ENCODE measurements at places on chromosomes 7 and 10.

DNA sequence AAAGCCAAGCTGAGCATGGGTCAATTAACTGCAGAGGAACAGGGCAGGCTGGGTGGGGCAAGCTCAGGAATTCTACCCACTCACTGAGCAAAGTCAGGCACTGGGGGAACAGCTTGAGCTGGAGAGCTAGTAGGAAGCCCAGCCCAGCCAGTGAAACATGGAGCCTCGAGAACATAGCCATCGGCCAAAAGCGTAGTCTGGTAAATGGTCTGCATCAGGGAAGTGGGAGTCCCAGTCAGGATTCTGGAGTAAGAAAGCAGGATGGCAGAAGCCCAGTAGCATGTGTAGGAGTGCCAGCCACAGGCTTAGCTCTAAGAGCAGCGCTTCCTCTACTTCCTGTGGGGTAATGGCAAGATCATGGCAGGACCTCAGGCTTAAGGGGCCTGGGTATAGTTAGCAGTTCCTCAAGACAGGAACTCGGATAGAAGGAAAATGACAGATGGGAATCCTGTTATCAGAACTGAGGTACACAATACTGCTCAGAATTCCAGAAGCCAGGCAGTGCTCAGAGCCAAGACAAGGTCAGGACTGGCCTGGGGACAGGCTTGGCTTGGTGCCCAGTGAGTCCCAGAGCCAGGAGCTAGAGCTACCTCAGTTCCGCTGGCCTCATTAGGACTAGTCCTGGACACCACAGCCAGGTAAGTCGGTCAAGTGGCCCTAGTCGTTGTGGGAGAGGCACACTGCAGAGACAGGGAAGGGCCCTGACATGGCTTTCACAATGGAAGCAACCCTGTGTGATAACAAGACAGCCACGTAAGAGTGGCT is 65.4 kb upstream of the MXI1 start:
- DNase-seq = no peak

- peak; percentile 7 for DNase-seq
Observed at GRCh38 chr10:14564268-14564744, 210.4 kb downstream of the FAM107B start.

DNA sequence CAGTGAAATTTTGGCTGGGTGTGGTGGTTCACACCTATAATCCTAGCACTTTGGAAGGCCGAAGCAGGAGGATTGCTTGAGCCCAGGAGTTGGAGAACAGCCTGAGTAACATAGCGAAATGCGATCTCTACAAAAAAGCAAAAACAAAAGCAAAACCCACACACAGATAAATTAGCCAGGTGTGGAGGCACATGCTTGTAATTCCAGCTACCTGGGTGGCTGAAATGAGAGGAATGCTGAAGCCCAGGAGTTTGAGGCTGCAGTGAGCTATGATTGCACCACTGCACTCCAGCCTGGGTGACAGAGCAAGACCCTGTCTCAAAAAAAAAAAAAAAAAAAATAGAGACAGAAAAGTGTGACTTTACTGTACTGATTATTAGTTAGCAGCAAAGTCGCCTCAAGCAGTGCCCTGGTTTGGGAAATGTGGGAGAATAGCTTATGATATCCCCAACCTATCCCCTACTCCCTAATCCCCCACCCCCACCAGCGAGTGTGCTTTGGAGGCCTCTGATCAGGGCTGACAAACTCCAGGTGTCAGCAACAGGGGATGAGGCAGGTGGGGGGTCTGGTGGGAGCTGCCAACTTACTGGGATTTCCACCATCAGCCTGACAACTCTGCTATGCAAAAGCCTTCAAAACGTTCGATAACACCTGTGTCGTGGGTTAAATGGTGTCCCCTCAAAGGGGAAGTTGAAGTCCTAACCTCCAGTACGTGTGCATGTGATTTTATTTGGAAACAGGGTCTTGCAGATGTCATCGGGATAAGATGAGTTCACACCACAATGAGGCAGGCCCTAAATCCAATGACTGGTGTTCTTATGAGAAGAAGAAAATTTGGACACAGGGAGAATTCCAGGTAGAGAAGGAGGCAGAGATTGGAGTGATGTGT is 124.7 kb upstream of the SDK1 start:
- no peak for DNase-seq

DNA sequence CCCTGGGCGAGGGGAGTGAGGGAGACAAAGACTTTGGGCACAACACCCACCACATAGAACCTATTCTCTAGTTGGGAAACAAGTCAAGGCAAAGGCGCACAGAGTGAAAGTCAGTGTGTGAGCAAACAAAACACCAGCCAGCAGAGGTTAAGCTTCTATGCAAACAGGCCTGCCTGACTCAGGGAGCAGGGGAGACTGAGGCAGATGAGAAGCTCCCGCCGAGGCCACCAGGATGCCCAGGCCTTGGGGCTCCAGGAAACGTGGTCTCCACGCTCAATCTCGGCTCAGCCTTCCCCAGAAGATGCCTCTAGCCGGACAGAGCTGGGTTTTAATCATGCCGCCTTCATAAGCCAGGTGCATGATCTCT is 74.1 kb upstream of the KCNMA1 start:
- no peak for DNase-seq

- no peak for DNase-seq
Observed at GRCh38 chr7:72106405-72106804, 305.7 kb downstream of the CALN1 start.

DNA sequence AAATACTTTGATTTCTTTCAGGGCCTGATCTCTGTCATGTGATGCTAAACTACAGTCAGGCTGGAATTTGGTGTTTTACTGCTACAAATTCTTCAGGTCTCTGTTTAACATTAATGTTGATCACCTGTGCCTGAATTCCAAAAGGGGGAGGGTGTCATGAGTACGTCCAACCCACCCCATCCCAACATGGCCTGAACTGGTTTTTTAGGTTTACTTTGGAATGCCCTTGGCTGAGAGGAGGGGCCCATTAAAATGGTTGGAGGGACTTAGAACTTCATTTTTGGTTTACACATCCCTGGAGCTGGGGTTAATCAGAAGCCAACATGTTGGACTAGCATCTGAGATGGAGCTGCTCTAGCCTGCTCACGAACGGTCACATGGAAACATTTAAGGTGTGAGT is 60.8 kb upstream of the CFAP46 start:
- no peak for DNase-seq

GRCh38 chr10:62186999-62187675 is 81.5 kb downstream of the RTKN2 start:
- no peak for DNase-seq

GRCh38 chr7:31023877-31024276 is 28.2 kb upstream of the ADCYAP1R1 start:
- no peak for DNase-seq

GRCh38 chr7:127375631-127376030 is 16.9 kb downstream of the ZNF800 start:
- no peak for DNase-seq

DNA sequence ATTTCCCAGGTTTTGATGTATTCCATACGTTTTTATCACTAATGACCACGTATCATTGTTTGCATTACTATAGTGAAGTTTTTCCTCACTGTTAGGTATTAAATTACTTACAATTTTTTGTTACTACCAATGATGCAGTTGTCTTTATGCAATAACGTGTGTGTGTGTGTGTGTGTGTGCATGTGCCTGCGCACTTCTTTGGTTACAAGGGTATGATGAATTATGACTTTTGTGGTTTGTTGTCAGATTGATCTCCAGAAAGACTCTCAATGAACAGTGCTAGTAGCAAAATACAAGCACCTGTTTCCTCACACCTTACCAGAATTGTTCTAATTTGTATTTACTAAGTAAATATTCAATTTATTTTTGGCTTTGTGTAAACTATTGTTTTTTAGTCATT is 51.5 kb downstream of the MCMBP start:
- DNase-seq = no peak

- no peak for DNase-seq
Observed at GRCh38 chr7:92832534-92833023, 3.8 kb downstream of the CDK6 start.

DNA sequence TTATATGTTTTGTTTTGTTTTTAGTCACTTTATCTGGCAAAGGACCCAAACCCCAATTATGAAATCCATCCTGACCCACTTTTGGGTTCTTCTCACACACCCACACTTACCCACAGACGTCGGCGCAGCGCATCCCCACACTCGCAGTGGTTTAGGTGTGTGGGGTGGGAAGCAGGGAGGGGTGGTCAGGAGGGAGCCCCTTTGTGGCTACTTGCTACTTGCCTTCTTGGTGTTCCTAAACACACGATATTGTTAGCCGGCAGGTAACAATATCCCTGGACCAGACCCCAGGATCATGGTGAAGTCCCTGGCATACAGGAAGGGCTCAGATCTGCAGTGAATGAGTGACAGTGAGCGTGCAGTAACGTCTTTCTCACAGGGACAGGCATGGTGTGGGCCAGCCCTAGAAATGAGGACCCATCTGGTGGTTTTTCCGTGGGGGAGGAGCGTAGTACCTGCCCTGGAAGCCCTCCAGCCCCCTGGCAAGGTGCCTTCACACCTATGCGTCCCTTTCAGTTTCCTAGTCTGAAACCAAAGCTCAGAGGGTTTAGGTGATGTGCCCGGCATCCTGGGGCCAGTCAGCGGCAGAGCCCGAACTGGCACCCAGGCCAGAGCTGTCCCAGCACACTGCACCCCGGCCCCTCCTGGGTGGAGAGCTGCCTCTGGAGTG is 4.4 kb downstream of the SPOCK2 start:
- DNase-seq = no peak

DNA sequence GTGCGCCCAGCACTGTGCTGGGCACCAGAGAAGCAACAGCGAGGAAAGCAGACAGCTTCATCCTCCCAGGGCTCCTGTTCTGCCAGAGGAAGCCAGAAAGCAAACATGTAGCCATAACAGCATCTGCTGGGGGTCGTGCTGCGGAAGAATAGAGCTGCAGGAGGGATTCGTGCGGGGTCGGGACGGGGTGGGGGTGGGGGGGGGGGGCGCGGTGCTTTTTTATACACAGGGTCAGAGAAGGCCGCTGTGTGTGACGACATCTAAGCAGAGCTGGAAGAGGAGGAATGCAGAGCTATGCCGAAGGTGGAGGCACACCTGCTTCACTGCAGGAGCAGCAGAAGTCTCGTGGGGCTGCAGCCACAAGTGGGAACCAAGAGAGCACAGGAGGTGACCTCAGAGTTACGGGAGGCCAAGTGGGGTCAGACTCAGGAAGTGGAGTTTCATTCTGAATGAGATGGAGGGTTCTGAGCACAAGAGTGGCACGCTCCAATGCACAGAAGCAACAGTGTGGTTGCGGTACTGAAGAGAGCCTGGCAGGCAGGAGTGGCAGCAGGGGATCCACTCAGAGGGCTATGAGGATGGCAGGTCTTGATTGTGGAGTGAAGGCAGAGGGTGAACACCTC is 11.1 kb downstream of the PKD1L1 start:
- DNase-seq = no peak

GRCh38 chr10:69362471-69362954 is 54.2 kb downstream of the TACR2 start:
- no peak for DNase-seq

- DNase-seq = no peak
Observed at GRCh38 chr7:158948376-158948775, 92.0 kb downstream of the DYNC2I1 start.

GRCh38 chr7:118352867-118353453 is 128.5 kb downstream of the ANKRD7 start:
- DNase-seq = peak; percentile 42

- DNase-seq = no peak
Observed at GRCh38 chr10:4081685-4082111, 296.7 kb upstream of the KLF6 start.

- DNase-seq = no peak
Observed at GRCh38 chr10:90289037-90289436, 568.8 kb downstream of the HTR7 start.

- DNase-seq = no peak
Observed at GRCh38 chr10:6176691-6177231, 26.0 kb upstream of the PFKFB3 start.

- DNase-seq = no peak
Observed at GRCh38 chr7:84975586-84976185, 211.2 kb downstream of the SEMA3D start.

GRCh38 chr10:92832121-92832520 is 16.2 kb upstream of the EXOC6 start:
- no peak for DNase-seq

DNA sequence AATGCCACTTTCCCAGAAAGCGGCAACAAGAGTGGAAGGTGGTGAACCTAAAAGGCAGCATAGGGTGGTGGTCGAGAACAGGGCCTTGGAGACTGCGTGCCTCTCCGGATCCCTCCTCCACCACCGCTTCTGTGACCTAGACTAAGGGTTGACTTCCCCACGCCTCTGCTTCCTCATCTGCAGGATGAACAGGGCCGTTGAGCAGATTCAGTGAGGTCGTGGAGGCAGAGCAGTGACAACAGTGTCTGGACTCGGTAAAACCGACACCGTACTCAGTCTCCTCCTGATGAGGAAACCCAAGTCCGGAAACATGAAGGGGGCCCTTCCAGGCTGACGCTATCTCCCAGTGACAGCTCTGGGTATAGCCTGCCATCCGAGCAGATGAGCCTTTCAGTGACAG is 162.6 kb downstream of the CELF2 start:
- peak; percentile 68 for DNase-seq

DNA sequence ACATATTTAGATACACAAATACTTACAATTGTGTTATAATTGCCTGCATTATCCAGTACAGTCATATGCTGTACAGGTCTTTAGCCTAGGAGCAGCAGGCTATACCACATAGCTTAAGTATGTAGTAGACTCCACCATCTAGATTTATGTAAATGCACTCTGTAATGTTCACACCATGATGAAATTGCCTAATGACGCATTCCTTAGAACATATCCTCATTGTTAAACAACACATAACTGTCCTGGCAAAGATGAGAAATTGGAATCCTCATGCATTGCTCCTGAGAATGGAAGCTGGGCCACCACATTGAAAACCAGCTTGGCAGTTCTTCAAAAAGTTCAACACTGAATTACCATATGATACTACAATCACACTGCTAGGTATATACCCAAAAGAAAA is 1002.8 kb upstream of the CELF2 start:
- DNase-seq = no peak

DNA sequence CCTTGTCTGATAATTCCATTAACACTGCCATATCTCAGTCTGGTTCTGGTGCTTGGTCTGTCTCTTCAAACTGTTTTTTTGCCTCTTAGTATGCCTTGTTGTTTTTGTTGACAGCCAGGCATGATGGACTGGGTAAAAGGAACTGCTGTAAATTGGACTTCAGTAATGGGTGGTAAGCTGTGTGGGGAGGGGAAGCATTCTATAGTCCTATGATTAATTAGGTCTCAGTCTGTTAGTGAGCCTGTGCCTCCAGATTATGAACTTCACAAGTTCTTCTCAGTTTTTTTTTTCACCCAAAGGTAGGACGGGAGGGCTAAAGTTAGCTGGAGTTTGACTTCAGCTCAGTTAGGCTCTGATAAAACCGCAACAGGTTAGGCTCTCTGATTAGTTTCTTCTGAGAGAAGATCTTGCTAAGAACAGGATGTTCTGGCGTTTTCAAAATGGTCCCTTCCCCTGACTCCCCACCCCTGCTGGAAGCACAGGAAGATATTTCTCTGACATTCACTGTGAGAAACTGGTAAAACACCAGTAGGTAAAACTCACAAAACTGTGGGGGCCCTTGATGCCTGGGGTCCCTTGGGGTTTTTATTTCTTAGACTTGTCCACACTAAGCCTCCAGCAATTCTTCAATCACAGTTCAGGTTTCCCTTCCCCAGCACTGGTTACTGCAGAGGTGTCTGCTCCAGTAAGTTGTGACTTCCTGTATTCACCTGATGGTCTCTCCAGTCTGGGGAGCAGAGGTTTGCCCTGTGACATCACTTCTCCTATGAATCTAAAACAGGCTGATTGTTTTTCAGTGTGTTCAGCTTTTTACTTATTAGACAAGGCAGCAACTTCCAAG is 43.3 kb upstream of the CCDC71L start:
- no peak for DNase-seq

GRCh38 chr10:34547291-34547690 is 267.8 kb downstream of the PARD3 start:
- no peak for DNase-seq

- peak; percentile 32 for DNase-seq
Observed at GRCh38 chr10:133357285-133358161, at the start of gene FUOM. Gene FUOM (minus strand): TSS chr10:133358019. CDS start chr10:133358007, 12 bp downstream.
